ENCODE measurements at places on chromosomes 11 and 22.

DNA sequence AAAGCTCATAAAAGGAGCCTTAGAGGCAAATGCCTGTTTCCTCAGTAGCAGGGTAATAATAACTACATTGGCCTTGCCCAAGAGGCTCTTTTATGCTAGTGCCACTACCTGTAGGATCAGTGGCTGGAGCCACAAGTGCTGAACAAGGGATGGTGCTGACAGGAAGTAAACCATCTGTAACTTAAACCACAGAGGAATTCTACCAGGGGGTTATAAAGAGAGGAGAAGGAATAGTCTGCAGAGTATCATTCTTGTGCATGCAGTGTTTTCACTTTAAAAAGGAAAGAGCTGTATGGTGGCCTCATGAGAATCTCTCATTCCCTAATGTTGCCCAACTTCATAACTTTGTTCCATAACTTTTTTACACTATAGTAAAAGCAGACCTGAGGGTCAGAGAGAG is 168.1 kb downstream of the DBX1 start:
- DNase-seq: no peak

GRCh38 chr11:64225608-64226506 is at the start of the genes NUDT22 and TRPT1:
Gene NUDT22 (plus strand): TSS chr11:64226274. CDS start chr11:64226653, 379 bp downstream.
Gene TRPT1 (minus strand): TSS chr11:64226186. CDS start chr11:64225860, 326 bp downstream.
- peak; percentile 92 for DNase-seq

DNA sequence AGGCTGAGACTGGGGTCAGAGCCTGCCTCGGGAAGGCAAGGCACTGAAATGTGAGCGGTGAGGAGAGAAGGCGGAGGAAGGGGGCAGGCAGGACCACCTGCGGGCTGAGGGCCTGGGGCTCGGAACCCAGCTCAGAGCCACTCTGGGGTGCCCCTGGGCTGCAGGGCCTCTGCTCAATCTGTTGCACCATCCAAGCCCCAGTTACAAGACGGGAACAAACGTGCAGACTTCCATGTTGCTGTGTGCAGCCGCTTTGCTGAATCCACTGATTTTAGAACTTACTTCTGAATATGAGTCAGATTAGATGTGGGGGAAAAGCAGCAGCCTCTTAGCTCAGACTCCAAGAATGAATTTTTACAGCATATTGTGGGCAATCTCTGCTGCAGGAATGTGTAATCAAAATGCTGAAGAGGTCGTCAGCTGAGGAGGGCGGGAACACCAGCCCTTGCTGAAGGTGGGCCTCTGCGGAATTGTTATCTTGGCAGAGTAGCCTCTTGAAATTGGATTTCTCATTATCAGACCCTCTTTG is 21.6 kb downstream of the PARVG start:
- no peak for DNase-seq

DNA sequence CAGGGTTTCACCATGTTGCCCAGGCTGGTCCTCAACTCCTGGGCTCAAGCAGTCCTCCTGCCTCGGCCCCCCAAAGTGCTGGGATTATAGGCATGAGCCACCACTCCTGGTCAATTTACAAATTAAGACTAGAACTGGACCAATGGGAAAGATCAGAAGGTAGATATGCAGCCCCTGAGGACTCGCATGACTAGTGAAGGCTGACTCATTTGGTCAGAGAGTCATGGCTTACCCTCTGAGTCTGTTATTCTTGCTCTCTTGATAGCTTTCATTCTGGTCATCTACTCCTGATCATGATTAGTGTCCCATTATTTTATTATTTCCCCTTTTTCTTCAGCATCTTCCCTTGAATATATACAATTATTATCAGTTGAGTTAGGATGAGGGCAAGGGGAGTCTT is 2.7 kb upstream of the LDHAL6A start:
- no peak for DNase-seq

- no peak for DNase-seq
These were observed 1357.3 kb upstream of the TENM4 start for GRCh38 chr11:80798174-80798573.

DNA sequence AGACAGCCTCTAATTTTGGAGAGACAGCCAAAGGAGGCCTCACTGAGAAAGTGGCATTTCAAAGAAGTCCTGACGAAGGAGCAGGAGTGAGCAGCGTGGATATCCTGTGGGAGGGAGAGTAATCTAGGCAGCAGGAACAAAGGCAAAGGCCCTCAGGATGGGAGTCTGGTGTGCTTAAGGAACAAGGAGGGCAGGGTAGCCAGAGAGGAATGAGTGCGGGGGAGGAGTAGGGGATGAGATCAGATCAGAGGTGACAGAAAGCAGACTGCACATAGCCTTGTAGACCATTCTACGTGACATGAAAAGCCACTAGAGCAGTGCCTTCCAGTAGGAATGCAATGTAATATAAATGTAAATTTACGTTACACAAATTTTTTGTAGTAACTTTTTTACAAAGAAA is 5.6 kb downstream of the SLC36A4 start:
- DNase-seq: no peak

- DNase-seq: no peak
These were observed 527 bp downstream of the CARD10 start for GRCh38 chr22:37518509-37519267.

GRCh38 chr11:44493383-44493782 is 72.1 kb upstream of the CD82 start:
- DNase-seq: no peak

GRCh38 chr11:72349616-72350218 is 84.6 kb downstream of the CLPB start:
- no peak for DNase-seq

DNA sequence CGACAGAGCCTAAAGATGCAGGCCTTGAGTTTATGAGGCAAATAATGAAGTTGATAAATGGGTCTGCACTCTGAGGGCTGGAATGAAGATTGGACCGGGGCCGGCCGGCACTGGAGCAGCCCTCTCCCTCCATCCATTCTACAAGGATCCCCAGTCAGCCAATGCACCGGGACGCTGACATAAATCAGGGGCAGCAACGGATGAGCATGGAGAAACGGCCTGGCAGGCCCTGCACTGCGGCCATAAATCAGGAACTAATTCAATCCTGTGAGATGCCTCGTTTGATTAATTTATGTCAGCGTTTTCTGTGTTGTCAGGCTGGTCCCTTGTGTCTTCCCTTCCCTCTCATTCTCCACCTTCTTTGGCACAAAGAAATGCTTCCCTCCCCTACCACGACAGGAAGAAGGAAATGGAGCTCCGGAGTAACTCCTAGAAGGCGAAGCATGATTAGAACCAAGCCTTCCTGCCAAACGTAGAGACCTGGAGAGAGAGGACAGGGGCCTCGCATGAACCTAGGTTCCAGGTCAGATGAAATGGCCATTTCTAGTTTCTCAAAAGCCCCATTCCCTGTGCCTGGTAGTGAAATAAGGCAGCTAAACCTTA is 358.4 kb downstream of the OPCML start:
- no peak for DNase-seq

DNA sequence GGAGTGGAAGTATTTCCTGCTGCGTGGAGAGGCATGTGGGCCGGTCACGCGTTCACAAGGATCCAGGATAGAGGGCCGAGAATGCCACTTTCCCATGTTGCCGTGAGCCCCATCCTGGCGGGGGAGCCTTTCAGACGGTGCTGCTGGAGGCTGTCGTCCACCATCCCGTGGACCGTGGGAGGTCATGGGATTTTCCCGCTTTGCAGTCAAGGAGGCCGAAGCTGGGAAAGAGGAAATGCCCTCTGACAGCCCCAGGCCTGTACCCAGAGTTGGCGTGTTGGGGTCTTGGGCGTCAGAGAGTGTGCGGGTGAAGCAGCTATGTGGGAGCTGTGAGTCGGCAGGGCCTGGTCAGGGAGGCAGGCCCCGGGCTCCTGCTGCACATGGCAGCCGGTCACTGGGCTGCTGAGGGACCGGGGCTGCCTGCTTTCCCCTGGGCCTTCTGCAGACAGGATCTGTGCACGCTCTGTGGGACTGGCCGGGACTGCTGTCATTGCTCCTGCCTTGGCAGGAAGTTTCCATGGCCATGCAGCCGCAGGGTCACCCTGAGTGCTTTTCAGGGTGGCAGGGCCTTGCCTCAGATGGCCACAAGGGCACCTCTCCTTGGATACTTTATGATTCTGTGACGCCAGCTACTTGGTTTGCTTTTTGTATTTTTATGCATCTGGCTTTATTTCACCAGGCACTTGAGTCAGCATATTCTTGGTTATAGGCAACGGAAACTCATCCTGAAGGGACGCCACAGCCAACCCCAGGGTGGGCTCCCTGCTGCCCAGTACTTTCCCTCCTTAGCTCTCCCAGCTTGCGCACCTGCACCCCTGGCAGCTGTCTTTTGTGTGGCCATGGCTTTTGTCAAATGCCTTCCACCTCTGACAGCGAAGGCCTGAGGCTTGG is 52.4 kb downstream of the AP2A2 start:
- DNase-seq: no peak

- DNase-seq: peak; percentile 81
These were observed 45.9 kb downstream of the ZNF143 start for GRCh38 chr11:9506489-9507276.

GRCh38 chr11:26150031-26150430 is 181.9 kb upstream of the ANO3 start:
- no peak for DNase-seq

GRCh38 chr11:47411884-47412746 is 3.7 kb downstream of the SLC39A13 start:
- peak; percentile 56 for DNase-seq

GRCh38 chr22:36360011-36360410 is 27.8 kb downstream of the MYH9 start:
- DNase-seq: no peak

DNA sequence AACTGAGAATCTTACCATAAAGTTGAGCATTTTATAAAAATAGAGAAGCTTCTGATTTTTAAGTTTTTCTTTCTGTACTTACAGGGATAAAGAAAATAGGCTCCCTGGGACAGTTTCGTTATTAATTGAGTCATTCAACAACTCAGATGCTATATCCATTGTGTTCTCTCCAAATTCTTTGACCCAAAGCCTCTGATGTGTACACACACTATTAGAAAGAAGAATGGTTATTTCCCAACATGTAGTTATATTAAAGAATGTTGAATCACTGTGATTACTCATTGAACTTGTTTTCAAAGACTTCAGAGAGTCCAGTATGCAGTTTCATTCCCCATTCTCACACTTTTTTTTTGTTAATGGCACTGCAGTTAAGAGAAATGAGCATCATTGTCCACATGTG is 734.3 kb upstream of the ARHGAP42 start:
- DNase-seq: no peak

- no peak for DNase-seq
These were observed 16.6 kb upstream of the BAIAP2L2 start for GRCh38 chr22:38126928-38127668.

DNA sequence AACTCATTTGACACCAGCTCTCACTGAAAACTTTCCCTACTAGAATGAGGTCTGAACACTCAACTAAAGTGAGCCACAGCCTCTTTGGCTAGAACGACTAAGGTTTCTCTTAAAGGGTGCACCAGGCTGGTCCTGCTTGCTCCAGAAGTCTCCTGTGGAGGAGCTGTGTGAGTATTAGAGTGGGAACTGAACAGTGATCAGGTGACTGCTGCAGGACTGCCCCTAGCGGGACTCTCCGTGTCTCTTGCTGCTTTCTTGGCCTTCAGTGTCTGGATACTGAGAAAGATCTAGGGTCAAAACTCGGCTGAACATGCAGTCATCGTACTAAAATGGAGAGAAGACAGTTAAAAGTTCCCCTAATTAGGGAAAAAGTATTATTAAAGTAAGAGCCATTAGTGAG is 34.6 kb downstream of the FAM118A start:
- DNase-seq: no peak

DNA sequence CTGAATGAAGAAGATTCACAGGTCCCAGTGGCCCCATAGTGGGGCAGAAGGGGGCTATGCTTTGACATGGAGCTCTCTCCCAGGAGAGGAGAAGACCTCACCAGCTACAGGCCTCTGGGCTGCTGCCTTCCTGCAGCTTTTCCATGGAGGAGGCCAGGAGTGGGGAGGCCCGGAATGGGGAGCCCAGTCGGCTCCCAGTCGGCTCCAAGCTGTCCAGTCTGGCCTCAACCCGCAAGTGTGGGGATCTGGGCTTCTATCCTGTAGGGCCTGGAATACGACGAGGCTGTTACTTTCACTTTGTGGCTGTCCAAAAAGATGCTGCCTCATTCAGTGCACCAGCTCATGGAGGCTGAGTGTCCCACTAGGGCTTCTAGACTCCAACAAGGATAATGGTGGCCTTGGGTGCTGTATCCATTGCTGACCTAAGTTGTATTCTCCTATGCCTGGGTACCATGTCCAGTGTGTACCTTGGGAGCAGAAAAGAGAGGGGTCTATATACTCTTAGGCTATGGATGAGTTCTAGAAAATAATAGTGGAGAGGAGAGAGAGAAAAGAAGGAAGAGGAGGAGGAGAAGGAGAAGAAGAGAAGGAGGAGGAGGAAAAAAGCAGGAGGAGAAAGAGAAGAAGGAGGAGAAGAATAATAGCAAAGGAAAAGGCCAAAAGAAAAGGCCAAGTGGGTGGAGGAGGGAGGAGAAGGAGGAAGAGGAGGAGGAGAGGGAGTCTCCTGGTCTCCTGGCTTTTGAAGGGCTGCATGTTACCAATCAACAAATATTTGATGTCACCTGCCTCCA is 1.1 kb downstream of the MYO18B start:
- DNase-seq: no peak

DNA sequence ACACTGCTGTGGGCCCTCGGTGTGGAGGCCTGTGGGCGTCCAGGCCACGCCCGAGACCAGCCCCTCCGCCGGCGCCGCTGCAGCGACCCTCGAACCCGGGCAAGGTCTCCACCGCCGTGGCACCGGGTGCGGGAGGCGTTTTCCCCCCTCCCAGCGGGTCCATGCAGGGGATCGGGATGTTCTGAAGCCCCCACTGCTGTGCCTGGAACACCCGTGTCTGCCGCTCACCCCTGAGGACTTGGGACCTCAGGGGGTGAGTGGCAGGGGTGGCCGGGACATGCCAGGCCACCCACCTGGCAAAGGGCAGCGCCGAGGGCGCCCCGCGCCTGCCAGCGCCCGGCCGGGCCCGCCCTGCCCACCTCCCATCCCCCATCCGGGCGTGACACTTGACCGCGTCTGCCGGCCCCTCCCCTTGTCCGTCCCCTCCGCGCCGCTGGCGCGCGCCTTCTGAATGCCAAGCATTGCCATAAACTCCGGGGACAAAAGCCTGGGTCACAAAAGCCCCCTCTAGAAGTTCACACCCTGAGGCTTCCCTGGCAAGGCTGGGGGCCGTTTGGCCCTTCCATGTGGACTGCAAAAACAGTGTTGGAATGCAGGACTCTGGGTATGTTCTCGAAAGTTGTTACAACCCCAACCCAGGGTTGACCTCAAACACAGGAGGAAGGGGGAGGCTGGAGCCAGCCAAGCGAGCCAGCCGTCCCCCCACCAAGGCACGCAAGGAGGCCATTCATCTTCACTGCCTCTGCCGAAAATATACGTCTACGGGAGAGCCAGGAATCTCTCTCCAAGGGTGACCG is 819 bp upstream of the KCNQ1OT1 start:
- peak; percentile 50 for DNase-seq

DNA sequence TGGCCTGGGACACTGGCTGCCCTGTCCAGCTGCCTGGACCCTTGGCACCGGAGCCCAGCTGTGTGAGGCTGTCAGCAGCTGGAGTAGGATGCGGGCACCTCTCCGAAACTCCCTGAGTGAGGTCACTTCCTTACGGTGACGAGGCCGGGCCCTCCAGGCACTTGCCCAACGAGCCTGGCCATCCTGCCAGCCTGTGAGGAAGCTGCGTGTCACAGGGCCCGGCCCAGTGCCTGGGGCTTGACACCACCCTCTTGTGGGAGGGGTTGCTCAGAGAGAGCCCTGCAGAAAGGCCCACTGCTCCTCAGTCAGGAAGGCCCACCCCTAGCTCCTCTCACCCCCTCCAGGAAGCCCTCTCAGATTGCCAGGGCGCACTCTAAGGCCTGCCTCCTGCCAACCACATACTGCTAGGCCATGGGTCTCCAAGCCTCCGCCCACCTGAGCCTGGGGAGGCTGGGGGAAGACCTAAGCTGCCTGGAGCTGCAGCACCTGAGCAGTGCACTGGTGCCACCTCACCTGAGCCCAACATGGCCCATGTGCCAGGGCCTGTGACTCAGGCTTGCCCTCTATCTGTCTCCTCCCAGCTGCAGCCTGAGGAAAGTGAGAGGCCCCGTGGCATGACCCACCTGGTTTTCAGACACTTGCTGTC is 4.3 kb upstream of the PHLDA2 start:
- peak; percentile 84 for DNase-seq
